ENCODE measurements at places on chromosomes 16 and 17. TPM values are rescaled to one million over a fixed set of nuclear protein-coding genes. Genes with fewer than 3 reads are reported as not detected.
A peak's percentile ranks its signal among the peaks of the same experiment; 100 is the strongest.

Gene SYT17
- total RNA-seq, result not detected

Gene HAP1
- total RNA-seq, result 0.25 TPM

Gene GRAP
- total RNA-seq, result 39.2 TPM

Gene IL21R
- total RNA-seq, result 45.6 TPM

Gene OGFOD3
- 23.8 TPM for total RNA-seq

Gene VAT1L
- not detected for total RNA-seq

Gene ABCA8
- not detected for total RNA-seq

Gene KRTAP1-5
- not detected for total RNA-seq

Gene ALOX15B
- not detected for total RNA-seq

DNA sequence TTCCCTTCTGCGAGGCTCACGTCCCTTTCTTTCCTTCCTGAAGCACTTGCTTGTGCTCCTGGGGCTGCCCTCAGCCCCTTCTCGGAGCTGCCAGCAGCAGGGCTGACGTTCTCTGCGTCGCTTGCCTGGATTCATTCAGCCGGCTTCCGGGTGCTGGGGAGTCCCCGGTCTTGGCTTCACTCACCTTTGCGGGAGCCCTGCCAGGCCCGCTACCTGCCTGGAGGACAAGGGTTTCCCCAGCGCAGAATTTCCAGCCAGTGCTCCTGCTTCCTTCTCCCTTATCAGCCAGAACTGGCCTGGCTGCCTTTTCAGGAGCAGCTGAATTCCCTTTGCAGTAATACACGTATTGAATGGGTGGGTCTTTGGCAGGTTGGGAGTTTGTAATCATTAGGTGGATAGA lies 22.1 kb upstream of the IL17C start:
- H3K4me3 ChIP-seq, result no peak overlapping the region
- H3K4me1 ChIP-seq, result peaks cover 30% of the 10 kb centered on the region
- H3K27me3 ChIP-seq, result no peaks in the 10 kb centered on the region
- H3K27ac ChIP-seq, result no peak overlapping the region

- no peaks in the 10 kb centered on the region for H3K36me3 ChIP-seq
- no peak within 1 kb of the TSS for H3K4me3 ChIP-seq
- DNase-seq, result no peak
- no peak within 1 kb of the TSS for H3K27ac ChIP-seq
- peaks cover 3% of the 10 kb centered on the region for H3K4me1 ChIP-seq
Observed at GRCh38 chr16:52547004-52547833, at the start of gene TOX3. TSS of gene TOX3 (minus strand) at chr16:52547143. CDS start at chr16:52546723, 420 bp downstream.

- no peak for DNase-seq
- H3K4me3 ChIP-seq, result peak overlapping the region; percentile 65
- peaks cover 3% of the 10 kb centered on the region for H3K36me3 ChIP-seq
- peaks cover 11% of the 10 kb centered on the region for H3K4me1 ChIP-seq
- peak overlapping the region; percentile 69 for H3K27ac ChIP-seq
Observed at GRCh38 chr17:82064433-82065192, 991 bp downstream of the DUS1L start.

- no peak overlapping the region for H3K27ac ChIP-seq
- DNase-seq, result no peak
- H3K27me3 ChIP-seq, result peaks cover 61% of the 10 kb centered on the region
- H3K4me3 ChIP-seq, result peak overlapping the region; percentile 30
- peaks cover 2% of the 10 kb centered on the region for H3K36me3 ChIP-seq
Observed at GRCh38 chr17:47252209-47252608, 1.4 kb upstream of the ITGB3 start.

- H3K4me3 ChIP-seq, result no peak overlapping the region
- H3K27ac ChIP-seq, result no peak overlapping the region
- no peaks in the 10 kb centered on the region for H3K27me3 ChIP-seq
- DNase-seq, result no peak
Observed at GRCh38 chr17:55160501-55160900, 104.3 kb upstream of the HLF start.

- peaks cover 5% of the 10 kb centered on the region for H3K27me3 ChIP-seq
- no peaks in the 10 kb centered on the region for H3K36me3 ChIP-seq
- peaks cover 13% of the 10 kb centered on the region for H3K4me1 ChIP-seq
- no peak overlapping the region for H3K4me3 ChIP-seq
Observed at GRCh38 chr17:56020369-56020768, 132.9 kb upstream of the ANKFN1 start.

DNA sequence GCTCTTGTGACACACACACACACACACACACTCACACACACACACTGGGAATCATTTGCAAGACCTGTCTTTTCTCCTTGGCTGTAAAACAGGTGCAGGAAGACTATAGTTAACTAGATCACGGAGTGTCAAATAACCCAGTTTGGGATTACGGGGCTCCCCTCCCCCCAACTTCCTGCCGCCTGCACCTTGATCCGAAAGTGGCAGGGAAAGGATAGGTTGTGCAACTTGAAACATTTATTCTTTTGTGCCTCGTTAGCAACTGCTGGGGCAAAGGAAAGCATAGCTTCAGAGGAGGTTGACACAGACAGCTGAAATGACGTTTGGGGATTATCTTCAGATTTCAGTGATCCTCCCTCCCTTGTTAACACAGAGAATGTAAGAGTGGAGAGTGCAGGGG lies 149.5 kb downstream of the NTN1 start:
- peaks cover 4% of the 10 kb centered on the region for H3K27me3 ChIP-seq
- peaks cover 5% of the 10 kb centered on the region for H3K4me1 ChIP-seq
- no peak overlapping the region for H3K27ac ChIP-seq

DNA sequence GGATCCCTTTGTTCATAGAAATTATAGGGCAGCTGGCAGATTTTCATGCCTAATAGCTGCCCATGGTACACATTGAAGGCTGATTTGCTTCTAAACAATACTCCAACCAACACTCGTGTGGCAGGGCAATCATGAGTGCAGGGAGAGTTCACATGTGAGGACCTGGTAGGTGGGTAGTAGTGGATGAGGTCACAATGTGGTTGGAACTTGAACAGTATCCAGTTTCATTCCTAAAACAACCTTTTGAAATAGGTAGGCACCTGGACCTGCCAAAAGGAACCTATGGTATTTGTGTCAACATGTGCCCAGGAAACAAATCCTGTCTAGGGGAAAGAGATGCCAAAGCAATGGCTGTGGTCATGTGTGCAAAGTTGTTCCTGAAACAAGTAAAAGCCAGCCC lies 32.8 kb downstream of the CCL4 start:
- H3K4me1 ChIP-seq, result no peaks in the 10 kb centered on the region
- H3K4me3 ChIP-seq, result no peak overlapping the region

DNA sequence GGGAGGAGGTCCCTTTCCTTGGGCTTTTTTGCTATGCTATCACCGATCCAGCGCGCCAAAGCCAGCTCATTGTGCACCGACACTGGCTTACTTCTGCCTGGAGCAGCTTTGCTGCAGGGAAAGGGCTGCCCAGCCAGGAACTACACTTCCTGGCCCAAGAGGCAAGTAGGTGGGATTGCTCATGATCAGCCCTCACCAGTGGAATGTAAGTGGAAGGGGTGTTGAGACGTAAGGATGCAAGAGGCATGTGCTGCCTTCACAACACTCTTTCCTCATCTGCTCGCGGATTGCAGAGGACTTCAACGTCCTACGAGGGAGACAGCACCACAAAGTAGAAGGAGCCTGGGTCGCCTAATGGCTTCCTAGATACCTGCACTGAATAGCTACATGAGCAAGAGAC lies 104.3 kb upstream of the FOXF1 start:
- no peak for DNase-seq
- no peak overlapping the region for H3K27ac ChIP-seq

GRCh38 chr17:48539177-48539576 lies 5.7 kb downstream of the HOXB2 start:
- H3K4me1 ChIP-seq, result peaks cover 18% of the 10 kb centered on the region
- no peak for DNase-seq
- peaks cover 7% of the 10 kb centered on the region for H3K36me3 ChIP-seq
- H3K27me3 ChIP-seq, result peaks cover 52% of the 10 kb centered on the region
- H3K4me3 ChIP-seq, result no peak overlapping the region

DNA sequence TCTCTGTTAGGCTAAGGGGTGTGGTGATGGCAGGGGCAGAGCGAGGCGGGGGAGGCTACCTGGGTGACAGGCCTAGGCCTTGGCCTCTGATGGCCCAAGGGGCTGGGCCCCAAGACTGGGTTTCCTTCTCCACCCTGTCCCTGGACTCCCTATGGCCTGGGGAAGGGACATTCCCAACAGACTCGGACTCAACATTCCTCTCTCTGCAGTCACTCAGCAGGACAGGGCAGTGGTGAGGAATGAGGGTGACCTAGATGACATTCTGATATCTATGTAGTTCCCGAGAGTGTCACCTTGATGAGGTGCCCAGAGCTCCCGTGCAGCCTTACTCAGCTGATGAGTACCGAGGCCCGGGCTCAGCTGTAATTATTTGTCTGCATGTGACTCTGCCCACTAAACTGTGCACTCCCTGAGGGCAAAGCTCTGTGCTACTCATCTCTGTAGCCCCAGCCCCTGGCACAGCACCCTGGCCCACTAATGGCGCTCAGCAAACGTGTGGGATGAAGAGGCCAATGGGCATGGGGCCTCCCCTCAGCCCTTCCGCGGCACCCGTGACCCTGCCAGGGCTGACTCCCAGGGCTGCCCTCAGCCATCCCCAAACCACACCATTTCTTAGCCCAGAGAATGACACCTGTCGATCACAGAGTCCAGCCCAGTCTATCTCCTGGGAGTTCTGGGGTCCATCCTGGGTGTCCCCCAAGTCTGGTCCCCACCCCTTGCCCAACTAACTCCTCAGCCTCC lies 2.2 kb downstream of the PLCD3 start:
- peaks cover 5% of the 10 kb centered on the region for H3K4me1 ChIP-seq
- peaks cover 6% of the 10 kb centered on the region for H3K27me3 ChIP-seq
- no peak overlapping the region for H3K27ac ChIP-seq
- H3K36me3 ChIP-seq, result no peaks in the 10 kb centered on the region
- no peak for DNase-seq

GRCh38 chr17:17975436-17975835 lies 2.8 kb downstream of the DRC3 start:
- no peak overlapping the region for H3K27ac ChIP-seq
- no peak for DNase-seq
- H3K27me3 ChIP-seq, result no peaks in the 10 kb centered on the region
- no peaks in the 10 kb centered on the region for H3K36me3 ChIP-seq
- no peak overlapping the region for H3K4me3 ChIP-seq

- H3K4me3 ChIP-seq, result no peak overlapping the region
Observed at GRCh38 chr17:81254955-81255717, 16.0 kb downstream of the NDUFAF8 start.

- H3K27ac ChIP-seq, result no peak overlapping the region
- DNase-seq, result no peak
- H3K4me1 ChIP-seq, result no peaks in the 10 kb centered on the region
- H3K36me3 ChIP-seq, result no peaks in the 10 kb centered on the region
Observed at GRCh38 chr17:68640242-68640989, 39.2 kb upstream of the FAM20A start.

GRCh38 chr16:86669937-86670749 lies 91.8 kb downstream of the FOXL1 start:
- H3K36me3 ChIP-seq, result no peaks in the 10 kb centered on the region
- DNase-seq, result no peak
- no peak overlapping the region for H3K4me3 ChIP-seq
- peaks cover 16% of the 10 kb centered on the region for H3K4me1 ChIP-seq
- peaks cover 2% of the 10 kb centered on the region for H3K27me3 ChIP-seq
- no peak overlapping the region for H3K27ac ChIP-seq

DNA sequence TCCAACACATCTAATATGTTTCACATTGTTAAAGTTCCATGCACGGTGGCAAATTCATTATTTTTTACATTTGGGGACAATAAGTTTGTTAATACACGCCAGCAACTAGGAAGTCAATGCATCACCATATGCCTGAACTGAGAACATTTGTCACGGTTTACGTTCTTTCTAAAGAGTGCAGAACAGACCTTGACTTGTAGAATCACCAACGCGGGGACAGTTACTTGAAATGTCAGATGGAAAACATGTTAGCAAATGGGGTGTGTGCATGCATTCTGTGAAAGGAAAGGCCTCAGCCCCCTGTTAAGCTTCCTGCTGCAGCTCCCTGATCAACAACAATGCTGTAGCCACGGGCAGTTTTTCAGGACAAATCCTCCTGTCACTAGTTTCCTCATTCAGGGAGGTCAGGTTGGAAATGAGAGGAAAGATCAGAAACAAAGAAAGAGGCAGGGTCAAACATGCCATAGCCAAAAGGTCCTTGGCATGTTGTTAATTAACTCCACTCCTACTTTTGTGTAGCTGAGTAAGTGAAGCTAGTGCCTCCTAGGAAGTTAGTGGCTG lies 18.4 kb downstream of the SMIM36 start:
- no peaks in the 10 kb centered on the region for H3K36me3 ChIP-seq
- H3K27ac ChIP-seq, result no peak overlapping the region
- no peak overlapping the region for H3K4me3 ChIP-seq
- DNase-seq, result no peak
- H3K27me3 ChIP-seq, result peaks cover 28% of the 10 kb centered on the region

DNA sequence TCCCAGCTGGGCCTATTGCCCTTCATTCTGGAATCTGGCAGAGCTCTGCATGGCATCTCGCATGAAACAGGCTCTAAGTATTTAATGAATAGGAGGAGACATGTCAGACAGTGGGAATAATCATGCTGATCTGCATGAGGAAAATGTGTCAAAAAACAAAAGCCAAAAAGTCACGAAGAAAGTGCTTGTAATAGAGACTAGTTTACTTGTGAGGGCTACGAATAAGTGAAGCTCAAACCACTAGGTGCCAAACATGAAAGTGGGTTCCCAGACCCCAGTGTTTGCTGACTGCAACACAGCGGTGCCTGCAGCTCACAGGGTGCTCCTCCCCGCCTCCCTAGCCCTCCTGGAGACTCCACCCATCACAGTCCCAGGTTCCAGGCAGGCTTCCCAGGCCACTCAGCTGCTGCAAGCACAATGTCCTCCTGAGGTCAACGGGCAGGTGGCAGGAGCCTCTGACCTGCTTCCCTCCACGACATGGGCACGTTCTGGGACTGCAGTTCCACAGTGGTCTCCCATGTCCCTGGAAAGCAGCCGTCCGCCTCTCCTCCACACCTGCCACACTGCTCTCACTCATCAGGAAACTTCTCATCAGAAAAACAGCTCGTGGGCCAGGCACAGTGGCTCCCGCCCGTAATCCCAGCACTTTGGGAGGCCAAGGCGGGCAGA lies 96.5 kb downstream of the ANKRD11 start:
- H3K27ac ChIP-seq, result no peak overlapping the region
- peaks cover 39% of the 10 kb centered on the region for H3K4me1 ChIP-seq
- no peak overlapping the region for H3K4me3 ChIP-seq

DNA sequence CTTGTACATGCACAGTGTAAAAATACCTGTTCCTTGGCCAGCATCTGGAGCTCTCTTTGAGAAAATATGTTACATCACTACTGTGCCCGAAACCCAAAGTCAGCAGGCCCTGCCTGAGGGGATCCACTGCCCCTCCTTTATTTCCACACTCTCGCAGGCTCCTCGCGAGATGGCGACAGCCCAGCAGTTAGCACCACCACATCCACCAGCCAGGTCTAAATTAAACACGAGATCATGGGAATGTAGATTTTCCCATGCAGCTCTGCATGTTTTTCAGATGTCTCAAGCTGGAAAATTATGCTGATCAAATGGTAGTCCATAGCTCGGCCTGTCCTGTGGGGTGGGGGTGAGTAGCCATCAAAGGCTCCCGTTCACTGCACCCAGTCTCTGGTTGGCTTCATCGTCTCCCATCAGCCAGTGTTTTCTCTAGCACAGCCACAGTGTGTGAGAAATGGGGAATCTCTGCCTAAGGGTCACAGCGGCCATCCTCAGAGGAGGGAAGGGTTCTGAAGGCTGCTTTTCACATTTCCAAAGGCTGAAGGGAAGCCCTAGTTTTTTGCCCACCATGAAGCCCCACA lies 34.7 kb downstream of the EPN2 start:
- H3K36me3 ChIP-seq, result no peaks in the 10 kb centered on the region
- H3K27me3 ChIP-seq, result peaks cover 19% of the 10 kb centered on the region
- DNase-seq, result no peak
- no peak overlapping the region for H3K27ac ChIP-seq
- H3K4me1 ChIP-seq, result no peaks in the 10 kb centered on the region

All from activated CD4-positive, alpha-beta T cell treated with anti-CD3 and anti-CD28 coated beads, Interleukin-2, amount 10 ng/mL, durations not matched to agents 7 days and 5 days (primary cell).